ENCODE measurements at places on chromosomes 2 and 18.
A peak's percentile ranks its signal among the peaks of the same experiment; 100 is the strongest.

DNA sequence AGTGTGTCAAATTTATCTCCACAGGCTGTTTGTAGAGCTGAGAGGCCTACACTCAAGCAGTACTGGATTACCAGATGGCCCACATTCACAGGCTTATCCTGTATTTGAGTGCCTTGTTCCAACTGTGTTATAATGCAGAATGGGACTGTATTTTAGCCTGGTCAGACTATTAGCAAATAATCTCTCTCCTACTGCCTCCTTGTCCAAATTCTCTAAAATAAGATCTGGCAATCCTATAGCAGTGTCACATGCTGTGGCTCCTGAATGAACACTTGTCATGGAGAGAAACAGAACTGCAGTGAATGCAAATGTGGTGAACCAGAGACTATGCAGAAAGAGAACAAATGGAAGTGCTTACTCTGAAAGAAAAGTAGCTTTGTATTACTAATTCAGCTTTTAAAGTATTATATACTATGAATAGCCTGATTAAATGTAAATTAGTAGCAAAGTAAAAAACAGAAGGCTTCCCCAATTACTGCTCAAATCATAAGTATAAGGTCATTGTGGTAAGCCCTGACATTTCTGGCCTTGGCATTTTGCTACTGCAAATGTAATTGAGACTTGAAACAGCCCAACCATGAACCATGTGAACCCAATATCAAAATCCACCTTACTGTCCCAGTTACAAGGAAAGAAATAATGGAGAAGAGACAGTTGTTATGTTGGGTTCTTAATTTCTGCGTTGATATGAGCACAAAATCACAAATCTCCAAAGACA lies 80.0 kb downstream of the MAP4K3 start:
- DNase-seq: no peak

DNA sequence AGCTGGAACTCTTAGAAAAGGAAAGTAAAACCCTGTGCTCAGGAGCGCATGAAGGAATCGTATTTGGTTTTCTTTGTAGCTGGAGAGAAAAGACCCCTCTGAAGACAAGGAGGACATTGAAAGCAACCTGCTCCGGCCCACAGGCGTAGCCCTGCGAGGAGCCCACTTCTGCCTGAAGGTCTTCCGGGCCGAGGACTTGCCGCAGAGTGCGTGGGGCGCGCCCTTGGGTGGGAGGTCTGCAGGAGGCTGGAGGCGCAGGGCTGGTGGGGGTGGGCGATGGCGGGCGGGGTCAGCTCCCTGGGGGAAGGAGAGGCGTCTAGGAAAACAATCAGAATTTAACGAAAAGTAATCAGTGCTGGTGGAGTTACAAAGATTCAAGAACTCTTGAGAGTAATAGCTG lies 72.8 kb downstream of the DYSF start:
- no peak for DNase-seq

DNA sequence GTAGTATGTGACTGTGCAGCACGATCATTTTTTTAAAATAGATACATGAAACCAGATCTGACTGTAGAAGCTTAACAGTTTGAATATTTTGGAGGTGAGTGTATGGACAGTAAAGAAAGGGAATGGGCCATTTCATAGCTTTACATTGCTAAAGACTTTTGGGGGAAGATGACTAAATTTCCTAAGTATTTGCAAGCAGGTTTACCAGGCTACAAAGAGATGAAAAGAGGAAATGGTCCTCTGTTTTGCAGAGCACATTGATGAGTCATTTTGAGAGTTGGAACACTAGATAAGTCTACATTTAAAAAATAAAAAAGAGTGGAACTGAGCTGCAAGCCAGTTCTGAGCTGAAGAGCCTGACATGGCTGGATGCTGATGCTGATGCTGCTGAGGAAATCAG lies 115.7 kb upstream of the LRATD1 start:
- DNase-seq: peak; percentile 89

DNA sequence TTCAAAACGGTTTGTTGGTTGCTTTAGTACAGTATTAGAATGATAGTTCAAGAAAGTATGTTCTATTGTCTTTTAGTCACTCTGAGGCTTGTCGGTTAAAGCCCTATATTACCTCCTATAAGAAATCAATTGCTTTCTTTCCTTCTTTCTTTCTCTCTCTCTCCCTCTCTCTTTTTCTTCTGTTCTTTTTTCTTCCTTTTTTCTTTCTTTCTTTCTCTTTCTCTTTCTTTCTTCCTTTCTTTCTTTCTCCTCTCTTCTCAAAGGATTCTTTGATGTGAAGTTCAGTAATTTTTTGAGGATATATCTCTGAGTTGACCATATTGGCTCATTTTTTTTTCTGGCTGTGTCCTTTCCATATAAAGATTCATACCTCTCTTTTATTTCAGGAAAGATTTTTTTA lies 249.4 kb downstream of the SRBD1 start:
- no peak for DNase-seq

DNA sequence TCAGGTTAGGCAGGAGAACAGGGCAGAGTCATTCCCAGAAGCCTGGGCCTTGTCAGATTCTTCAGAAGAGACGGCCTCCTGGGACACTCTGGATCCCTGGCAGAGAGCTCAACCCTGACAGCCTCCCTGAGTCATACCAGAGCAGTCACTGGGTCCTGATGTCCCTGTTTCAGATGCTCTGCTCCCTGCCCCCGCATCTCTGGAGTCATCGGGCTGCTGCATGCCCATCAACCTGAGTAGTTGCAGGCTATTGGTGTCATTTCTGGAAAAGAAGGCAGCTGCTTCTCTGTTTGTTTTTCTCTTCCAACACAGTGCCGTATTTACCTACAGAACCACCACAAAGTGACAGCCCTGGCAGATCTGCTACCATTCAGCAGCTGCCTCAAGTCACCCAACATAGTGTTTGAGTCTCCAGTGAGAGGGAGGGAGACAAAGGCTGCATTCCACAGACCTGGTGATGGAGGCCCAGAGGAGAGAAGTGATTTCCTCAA lies 145.1 kb downstream of the B3GNT2 start:
- no peak for DNase-seq

Data from mammary epithelial cell (primary cell).